Pancreas (tissue), 10 donors: ENCODE measurements at places on chromosomes 3 and 15. TPM values are rescaled to one million over a fixed set of nuclear protein-coding genes. Genes with fewer than 3 reads are reported as not detected.

TM4SF18 gene
- polyA plus RNA-seq = 6.4 TPM

TMEM212 gene
- polyA plus RNA-seq = not detected

UNC13C gene
- under 0.01 TPM for polyA plus RNA-seq

SOX14 gene
- polyA plus RNA-seq = not detected

KBTBD13 gene
- polyA plus RNA-seq = not detected

P2RY12 gene
- 0.33 TPM for polyA plus RNA-seq

GOLGA6L22 gene
- 0.02 TPM for polyA plus RNA-seq

PLA1A gene
- 3.6 TPM for polyA plus RNA-seq

BRK1 gene
- polyA plus RNA-seq = 94.1 TPM

WDR49 gene
- polyA plus RNA-seq = 0.02 TPM

CMTM6 gene
- polyA plus RNA-seq = 18.5 TPM

ZSCAN29 gene
- 7.8 TPM for polyA plus RNA-seq

EHHADH gene
- polyA plus RNA-seq = 2.6 TPM

DCLK3 gene
- 0.07 TPM for polyA plus RNA-seq

NMNAT3 gene
- polyA plus RNA-seq = 5.7 TPM

PRR23B gene
- polyA plus RNA-seq = not detected

SCAANT1 gene
- not detected for polyA plus RNA-seq

GHSR gene
- polyA plus RNA-seq = 0.27 TPM

GLDN gene
- polyA plus RNA-seq = 0.23 TPM

CAV3 gene
- polyA plus RNA-seq = not detected

ANKDD1A gene
- 2.2 TPM for polyA plus RNA-seq

MRAS gene
- polyA plus RNA-seq = 2.8 TPM

PPP2R3A gene
- polyA plus RNA-seq = 1.5 TPM

UACA gene
- 24.0 TPM for polyA plus RNA-seq

LEO1 gene
- 8.1 TPM for polyA plus RNA-seq

ROPN1 gene
- polyA plus RNA-seq = not detected

MUSTN1 gene
- polyA plus RNA-seq = 35.2 TPM

MCTP2 gene
- polyA plus RNA-seq = 3.7 TPM

CFAP20DC gene
- 0.61 TPM for polyA plus RNA-seq

LRRC31 gene
- not detected for polyA plus RNA-seq

DLL4 gene
- 2.6 TPM for polyA plus RNA-seq

LRRFIP2 gene
- polyA plus RNA-seq = 14.6 TPM

RTP3 gene
- not detected for polyA plus RNA-seq

FAIM gene
- 32.4 TPM for polyA plus RNA-seq

FILIP1L gene
- 19.0 TPM for polyA plus RNA-seq

MME gene
- polyA plus RNA-seq = 0.65 TPM

SLC22A14 gene
- polyA plus RNA-seq = 0.35 TPM

HTR3E gene
- polyA plus RNA-seq = not detected

SLC2A2 gene
- 5.9 TPM for polyA plus RNA-seq

CPB1 gene
- 3,071 TPM for polyA plus RNA-seq

SERPINI1 gene
- 19.8 TPM for polyA plus RNA-seq

THAP10 gene
- polyA plus RNA-seq = 2.6 TPM

FSTL1 gene
- 7.3 TPM for polyA plus RNA-seq

LOXL1 gene
- 11.5 TPM for polyA plus RNA-seq

MUC20 gene
- polyA plus RNA-seq = 30.4 TPM

MED12L gene
- 0.08 TPM for polyA plus RNA-seq

CSTA gene
- polyA plus RNA-seq = 3.7 TPM

ERC2 gene
- polyA plus RNA-seq = 1.2 TPM

IMPG2 gene
- 0.14 TPM for polyA plus RNA-seq

GOLGA6L7 gene
- not detected for polyA plus RNA-seq
